ENCODE measurements at places on chromosomes 7 and 10.

DNA sequence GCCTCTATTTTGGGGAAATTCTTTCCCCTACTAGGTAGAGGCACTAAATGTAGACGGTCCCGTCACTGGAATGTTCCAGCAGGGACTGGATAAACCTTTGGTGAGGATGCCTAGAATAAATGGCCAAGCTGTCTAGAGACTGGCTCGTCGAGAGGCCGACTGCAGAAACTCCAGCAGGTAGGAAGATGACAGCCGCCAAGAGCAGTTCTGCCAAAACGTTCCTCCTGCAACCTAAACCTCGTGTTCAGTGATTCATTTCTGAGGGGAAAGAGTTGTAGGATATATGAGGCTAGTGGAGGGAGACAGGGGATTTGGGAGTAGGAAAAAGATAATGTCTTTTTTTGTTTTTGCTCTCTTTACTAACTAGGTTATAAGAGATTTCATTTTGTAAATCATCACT is 184.7 kb upstream of the GDF10 start:
- no peaks in the 10 kb centered on the region for H3K27me3 ChIP-seq
- no peaks in the 10 kb centered on the region for H3K36me3 ChIP-seq
- no peak for DNase-seq
- no peaks in the 10 kb centered on the region for H3K4me1 ChIP-seq
- H3K4me3 ChIP-seq, result no peak overlapping the region
- H3K27ac ChIP-seq, result no peak overlapping the region

DNA sequence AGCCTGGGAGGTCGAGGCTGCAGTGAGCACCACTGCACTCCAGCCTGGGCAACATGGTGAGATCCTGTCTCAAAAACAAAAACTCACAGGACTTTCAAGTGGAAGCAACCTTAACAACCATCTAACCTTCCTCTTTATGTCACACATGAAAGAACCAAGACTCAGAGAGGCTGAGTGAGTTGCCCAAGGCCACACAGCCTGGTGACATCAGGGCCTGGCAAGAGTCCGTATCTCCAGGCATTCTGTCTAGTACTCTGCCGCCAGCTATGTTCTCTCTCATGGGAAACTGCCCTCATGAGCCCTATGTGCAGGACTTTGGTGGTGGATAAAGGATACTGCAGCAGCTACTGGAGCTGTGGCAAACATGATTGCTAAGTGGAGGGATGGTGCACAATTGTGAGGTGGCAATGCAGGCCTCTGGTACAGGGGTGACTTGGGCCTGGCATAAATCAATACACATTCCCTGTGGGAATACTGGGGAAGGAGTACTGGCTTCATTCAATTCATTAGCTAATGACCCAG is 10.1 kb upstream of the CHCHD3 start:
- H3K36me3 ChIP-seq, result no peaks in the 10 kb centered on the region
- DNase-seq, result no peak

DNA sequence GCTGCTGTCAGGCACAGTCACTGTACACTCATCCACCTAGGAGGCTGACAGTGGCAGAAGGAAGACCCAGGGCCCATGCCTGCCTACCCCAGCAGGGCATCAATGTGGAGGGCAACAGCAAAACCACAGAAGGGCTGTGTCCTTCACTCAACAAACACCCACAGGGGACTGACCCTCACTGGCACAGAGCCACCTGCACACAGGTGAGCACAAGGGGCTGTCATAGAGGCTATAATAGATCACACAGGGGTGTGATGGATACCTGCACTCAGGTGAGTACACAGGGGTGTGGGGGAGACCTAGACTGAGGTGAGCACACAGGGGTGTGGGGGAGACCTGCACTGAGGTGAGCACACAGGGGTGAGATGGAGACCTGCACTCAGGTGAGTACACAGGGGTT is 132.8 kb upstream of the TCERG1L start:
- no peak for DNase-seq
- H3K4me1 ChIP-seq, result peaks cover 2% of the 10 kb centered on the region
- no peak overlapping the region for H3K4me3 ChIP-seq
- no peak overlapping the region for H3K27ac ChIP-seq
- H3K36me3 ChIP-seq, result no peaks in the 10 kb centered on the region

DNA sequence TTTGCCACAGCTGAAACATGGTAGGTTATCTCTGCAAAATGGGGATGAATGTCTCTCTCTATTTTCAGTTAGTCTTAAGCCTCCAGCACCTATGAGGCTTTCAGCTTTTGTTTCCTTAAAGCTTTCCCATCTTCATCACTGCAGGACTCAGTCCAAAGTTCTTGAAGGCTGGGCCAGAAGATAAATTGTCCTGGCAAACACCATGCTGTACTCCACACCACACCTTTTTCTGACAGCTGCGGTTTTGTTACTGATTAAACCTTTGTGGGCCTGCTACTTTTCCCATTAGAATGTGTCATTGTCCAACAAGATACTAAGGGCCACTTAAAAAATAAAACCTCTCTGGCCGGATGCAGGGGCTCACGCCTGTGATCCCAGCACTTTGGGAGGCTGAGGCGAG is 87.2 kb upstream of the A1CF start:
- no peak overlapping the region for H3K27ac ChIP-seq
- no peaks in the 10 kb centered on the region for H3K27me3 ChIP-seq
- H3K4me3 ChIP-seq, result no peak overlapping the region
- no peak for DNase-seq
- no peaks in the 10 kb centered on the region for H3K4me1 ChIP-seq

DNA sequence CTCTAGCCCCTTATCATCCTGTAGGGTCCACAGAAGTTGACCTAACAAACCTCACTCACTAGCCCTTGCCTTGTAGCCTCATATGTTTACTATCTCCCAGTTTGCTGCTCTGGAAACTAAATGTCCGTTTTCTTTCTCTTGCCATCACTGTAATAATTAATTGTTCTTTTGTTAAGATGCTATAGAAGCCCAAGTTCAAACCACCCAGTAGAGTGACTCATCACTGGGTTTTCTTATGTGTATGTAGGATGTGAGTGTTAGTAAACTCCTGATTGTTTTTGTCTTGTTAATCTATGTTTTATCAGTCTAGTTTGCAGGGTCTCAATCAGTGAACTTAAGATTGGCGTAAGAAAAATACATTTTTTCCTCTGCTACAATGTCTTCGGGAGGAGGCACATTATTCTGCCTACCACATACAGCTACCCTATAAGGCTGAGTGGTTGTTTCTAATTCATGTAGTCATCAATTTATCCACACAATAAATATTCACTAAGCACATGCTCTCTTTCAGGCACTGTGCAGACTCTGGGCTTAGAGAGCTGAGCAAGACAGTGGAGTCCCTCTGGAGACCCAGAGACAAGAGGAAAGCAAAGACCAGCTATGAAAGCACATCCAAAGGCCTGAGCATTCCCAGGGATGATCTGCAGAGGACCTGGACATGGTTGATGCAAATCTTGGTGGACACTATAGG is 474.1 kb upstream of the AKR1E2 start:
- peaks cover 4% of the 10 kb centered on the region for H3K4me1 ChIP-seq
- no peak overlapping the region for H3K4me3 ChIP-seq
- no peak for DNase-seq

DNA sequence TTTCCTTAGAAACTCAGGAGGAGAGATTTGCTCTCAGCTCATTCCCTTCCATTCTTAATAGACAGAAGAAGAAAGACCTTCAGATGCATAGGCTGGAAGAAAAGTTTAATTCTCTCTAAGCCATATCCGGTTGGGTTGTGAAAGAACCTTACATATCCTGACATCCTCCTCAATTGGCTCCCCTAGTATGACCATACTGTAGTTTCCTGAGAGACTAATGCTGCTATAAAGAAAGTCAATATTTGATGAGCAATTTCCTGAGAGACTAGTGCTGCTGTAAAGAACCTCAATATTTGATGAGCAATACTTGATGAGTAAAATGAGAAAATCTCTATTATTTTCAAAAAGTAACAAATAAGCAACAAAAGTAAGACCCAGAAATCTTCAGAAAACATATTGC is 888.5 kb upstream of the SORCS1 start:
- no peak for DNase-seq
- H3K36me3 ChIP-seq, result no peaks in the 10 kb centered on the region
- no peak overlapping the region for H3K27ac ChIP-seq
- no peaks in the 10 kb centered on the region for H3K4me1 ChIP-seq
- no peak overlapping the region for H3K4me3 ChIP-seq
- no peaks in the 10 kb centered on the region for H3K27me3 ChIP-seq

Data from neuronal stem cell (in vitro differentiated cells).